Activated CD8-positive, alpha-beta memory T cell treated with anti-CD3 and anti-CD28 coated beads, Interleukin-2, amount 50 U/mL, for 4 hours (primary cell): ENCODE measurements at places on chromosomes 3 and 15.

GRCh38 chr3:189838291-189838690 lies 207.1 kb downstream of the TP63 start:
- DNase-seq: no peak

DNA sequence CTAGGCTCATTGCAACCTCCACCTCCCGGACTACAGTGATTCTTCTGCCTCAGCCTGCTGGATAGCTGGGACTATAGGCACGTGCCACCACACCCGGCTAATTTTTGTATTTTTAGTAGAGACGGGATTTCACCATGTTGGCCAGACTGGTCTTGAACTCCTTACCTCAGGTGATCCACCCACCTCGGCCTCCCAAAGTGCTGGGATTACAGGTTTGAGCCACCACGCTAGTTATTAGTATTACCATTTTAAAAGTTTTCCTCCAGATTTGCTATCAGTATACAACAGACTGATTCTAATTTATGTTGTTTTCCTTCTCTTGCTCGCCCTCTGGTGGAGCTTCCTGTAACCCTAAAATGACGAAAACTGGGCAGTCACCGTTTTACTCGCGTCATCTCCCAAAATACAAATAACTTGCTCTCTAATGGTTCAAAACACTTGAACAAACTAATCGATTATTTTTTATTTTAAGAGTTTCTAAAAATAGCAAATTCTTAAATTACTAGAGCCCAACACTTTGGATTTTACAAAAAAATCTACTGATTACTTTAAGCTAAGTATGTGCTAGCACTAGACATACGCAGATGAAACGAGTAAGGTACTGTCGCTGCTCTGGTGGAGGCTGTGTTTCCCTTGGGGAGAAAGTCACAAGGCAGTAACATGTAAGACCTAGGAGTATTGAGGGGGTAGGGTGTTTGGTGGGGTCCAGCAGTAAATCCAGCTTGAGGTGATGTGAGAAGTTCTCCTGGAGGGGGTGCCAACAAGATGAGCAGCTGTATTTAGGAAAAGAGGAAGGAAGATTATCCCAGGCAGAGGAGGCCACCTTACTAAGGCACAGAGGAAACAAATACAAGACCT lies 203.3 kb downstream of the MBNL1 start:
- DNase-seq: peak; percentile 70

DNA sequence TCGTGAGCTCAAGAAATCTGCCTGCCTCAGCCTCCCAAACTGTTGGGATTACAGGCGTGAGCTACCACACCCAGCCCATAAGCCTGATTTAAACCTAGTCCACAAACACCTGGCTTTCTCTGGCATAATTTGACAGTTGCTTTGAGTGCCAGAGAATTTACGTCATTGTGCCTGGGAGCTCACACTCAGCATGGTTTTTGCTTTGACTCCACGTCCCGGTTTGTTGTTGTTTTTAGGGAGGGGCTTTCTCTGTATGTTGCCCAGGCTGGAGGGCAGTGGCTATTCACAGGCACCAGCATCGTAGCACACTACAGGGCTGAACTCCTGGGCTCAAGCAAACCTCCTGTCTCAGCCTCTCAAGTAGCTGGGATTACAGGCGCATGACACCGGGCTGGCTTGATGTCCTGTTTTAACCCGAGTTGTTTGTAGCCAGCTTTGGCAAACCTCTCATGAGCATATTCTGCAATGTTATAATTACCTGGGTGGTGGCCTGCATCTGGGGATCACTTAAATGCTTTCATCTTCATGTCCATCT lies 32.7 kb downstream of the CEMIP start:
- no peak for DNase-seq

DNA sequence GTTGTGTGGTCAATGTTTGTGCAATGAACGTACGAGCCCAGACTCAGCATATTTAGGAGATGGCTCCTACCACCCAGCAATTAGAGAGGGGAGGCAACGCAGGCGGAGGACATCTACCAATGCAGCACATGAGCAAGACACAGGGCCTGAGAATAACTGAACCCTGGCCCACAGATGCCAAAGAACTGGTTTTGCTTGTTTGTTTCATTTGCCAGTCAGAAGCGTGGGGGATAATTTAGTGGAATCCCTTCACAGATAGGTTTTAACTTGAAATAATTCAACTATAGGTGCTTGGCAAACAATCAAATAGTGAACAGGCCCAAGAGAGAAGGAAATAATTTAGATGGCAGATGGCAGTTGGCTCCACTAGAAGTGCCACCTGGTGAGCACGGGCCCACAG lies 54.8 kb downstream of the LIPC start:
- no peak for DNase-seq

- no peak for DNase-seq
Measured at GRCh38 chr15:29917600-29918597, 95.6 kb upstream of the TJP1 start.

DNA sequence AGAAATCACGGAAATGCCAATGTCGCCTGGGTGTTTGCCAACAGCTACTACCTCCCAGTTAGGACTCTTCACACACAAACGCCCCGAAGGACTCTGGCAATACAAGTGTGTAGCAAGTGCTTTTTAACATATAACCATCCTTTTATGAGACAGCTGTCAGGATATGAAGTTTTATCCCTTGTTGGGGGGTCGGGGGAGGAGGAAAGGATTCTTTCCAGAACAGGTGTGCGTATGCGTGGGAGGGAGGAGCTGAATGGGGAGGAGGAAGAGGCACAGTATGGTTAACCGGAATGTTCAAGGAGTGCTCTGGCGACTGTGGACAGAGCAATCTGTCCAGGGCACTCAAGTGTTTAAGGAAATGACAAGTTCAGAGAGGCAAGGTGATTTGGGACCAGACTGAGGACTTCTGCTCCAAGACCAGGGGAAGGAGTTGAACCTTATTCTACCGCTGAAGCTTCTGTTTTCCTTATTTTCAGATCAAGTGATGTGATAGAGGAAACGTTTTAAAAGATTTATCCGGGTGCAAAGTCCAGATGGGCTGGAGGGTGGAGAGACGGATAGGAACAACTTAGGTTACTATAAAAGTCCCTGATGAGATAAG lies 1.3 kb downstream of the TSPAN3 start:
- no peak for DNase-seq

- DNase-seq: no peak
Measured at GRCh38 chr15:45958924-45959323, 324.1 kb downstream of the SQOR start.

- DNase-seq: no peak
Measured at GRCh38 chr3:74839566-74839965, 225.1 kb upstream of the CNTN3 start.

DNA sequence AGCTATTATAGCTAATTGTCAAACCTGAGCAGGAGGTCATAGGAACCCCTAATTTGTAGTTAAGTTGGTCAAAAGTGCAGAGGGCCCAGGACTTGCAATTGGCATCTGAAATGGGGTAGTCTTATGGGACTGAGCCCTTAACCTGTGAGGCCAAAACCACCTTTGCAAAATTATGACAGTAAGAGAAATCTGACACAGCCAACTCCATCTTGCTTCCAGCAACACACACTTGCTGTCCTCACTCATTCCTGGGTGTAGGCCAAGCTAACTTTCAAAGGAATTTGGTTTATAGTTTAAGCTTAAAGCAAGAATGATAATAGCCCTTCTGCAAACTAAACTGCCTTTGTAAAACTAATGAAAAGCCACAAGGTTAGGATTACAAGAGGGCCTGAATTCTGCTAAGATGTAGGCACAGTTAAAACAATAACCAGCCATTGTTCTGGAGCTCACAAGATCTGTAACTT lies 57.6 kb upstream of the FRMD4B start:
- DNase-seq: no peak

DNA sequence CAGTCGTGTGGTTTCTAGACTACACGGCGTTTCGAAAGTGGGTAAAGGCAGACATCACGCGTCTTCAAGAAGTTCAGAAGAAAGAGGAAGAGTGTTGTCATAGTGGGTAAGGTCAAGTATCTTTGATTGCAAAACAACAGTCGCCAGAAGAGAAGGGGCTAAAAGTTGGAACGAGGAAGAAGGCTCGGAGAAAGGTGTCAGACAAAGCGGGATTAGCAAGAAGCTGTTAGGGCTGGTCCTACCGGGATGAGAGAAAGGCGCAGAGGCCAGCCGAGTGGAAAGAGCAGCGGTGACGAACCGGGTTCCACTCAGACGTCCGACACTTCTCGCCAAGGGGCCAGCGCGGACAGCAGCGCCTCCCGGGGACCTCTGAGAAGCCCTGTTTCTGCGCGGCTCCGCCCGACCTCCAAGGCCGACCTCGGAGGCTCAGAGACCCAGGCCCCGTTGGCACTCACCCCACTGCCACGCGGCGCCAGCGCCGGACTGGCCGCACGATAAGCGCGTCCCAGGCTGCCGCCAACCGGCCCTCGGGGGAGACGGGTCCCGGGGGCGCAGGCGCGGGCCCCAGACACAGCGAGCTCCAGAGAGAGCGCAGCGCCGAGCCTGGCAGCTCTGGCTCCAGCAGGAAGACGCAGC lies 436 bp downstream of the ADPGK start:
- DNase-seq: no peak

- DNase-seq: no peak
Measured at GRCh38 chr15:68980786-68981185, 33.7 kb upstream of the NOX5 start.

GRCh38 chr3:179076243-179077027 lies 4.8 kb upstream of the ZMAT3 start:
- no peak for DNase-seq

GRCh38 chr3:194374935-194375334 lies 5.4 kb upstream of the LRRC15 start:
- DNase-seq: no peak

DNA sequence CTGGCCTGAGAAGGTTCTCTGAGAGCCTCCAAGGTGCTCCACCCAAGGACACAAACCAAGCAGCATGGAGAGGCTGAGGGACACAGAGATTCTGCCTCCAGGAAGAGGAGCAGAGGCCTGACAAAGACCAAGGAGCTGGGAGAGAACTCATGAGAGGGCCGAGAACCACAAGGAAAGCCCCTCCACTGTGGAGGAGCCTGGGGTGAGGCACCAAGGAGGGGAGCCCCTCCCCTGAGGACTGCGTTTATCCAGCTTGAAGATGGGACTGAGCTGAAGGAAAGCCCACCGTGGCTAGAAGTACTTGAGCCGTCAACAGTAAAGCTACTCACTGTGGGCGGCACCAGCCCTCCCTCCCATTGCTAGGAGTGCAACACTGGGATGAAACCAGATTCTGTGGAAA lies 63.1 kb upstream of the MEF2A start:
- no peak for DNase-seq

DNA sequence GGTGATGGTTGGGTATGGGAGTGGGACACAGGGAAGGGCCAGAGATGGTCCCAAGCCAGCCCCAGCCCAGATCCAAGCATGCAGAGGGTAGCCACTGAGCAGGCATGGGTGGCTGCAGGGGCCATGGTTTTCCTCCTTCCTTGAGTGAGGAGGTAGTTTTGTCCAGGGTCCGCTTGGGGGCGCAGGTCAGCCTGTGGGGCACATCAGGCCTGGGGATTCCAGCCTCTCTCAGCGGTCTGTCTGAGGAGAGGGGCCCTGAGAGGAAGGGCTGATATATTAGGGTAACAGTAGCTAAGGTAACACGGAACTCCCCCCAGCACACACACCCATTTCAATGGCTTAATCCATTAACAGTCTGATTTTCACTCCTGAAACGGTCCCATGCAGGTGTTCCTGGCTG lies 22.7 kb upstream of the LCTL start:
- DNase-seq: no peak

DNA sequence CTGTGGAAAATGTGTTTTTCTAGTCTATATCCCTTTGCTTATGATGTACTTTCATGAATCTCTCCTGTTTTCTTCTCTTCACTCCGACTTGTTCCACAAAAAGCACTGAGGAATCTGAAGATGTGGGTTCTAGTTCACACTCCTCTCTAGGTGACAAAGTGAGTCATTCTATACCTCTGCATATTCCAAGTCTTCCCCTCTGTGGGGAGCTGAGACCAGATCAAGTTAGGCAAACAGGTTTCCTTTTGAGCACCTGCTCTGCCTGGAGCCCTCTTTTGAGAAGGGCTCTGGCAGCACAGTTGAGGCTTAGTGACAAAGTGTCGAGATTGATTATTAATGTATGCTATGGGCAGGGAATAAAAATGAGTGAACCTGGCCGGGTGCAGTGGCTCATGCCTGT lies 82.4 kb upstream of the VGLL4 start:
- no peak for DNase-seq

DNA sequence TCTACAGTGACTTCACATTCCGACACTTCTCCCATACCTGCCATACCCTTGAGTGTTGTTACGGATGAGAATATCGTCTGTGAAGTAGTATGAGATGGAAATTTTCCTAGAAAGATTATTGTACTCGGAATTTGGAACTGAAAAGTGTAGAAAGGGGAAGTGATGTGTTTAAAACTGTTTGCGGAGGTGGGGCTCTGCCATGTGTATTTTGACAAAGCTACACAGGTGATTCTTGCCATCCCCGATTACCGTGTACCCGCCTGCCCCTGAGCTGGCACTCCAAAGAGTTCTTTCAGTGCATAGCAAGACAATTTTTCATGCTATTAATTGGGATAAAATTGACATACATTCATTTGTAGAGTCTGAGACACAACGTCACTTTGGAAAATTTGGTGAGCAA lies 81.7 kb downstream of the OPA1 start:
- DNase-seq: no peak

DNA sequence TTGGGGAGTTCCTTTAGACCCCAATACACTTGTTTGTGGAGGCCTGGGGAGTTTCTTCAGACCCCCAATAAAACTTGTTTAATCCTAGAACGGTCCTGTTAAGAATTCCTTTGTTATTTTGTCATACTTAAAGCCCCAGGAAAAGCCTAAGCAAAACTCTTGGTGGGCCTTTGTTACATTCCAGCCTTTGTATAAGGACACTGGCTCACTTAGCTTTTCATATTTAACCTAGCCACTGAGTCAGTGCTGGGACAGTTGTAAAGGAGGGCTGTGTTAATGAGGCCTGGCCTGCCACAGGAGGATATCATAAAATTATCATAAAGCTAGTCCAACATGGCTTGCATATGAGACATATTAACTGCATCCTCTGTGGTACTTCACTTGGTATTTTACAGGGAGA lies 760.1 kb downstream of the ZNF385D start:
- DNase-seq: no peak

- DNase-seq: no peak
Measured at GRCh38 chr3:36146404-36146803, 233.9 kb upstream of the STAC start.

DNA sequence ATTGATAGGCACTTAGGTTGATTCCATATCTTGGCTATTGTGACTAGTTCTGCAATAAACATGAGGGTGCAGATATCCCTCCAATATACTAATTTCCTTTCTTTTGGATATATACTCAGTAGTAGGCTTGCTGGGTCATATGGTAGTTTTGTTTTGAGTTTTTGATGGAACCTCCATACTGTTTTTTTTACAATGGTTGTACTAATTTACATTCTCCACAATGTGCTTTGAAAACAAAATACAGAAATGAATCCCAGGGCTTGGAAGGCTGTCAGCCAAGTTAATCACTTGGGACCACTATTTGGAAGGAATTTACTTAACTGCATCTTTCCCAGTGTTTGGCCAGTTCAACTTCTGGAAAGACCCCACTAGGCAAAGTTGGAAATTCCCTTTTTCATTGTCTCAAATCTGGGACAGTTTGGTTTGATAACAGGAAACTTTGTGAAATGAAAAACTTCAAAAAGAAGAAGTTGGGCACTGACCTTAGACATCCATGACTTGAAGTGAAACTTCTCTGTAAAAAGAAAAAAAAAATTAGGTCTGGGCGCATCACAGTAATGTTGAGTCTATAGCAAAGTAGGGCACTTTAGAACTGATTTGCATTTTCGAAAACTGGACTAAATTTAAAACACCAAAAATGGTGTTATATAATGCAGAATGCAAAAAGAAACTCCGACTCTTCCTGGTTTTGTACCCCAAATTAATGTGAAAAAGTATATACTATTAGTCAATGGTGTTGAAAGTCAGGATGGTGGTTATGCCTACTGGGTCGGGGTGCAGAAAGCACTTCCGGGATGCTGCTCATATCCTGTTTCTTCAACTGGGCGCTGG lies 6.0 kb downstream of the CTSH start:
- DNase-seq: no peak
